ENCODE measurements at places on chromosomes 4 and X.

DNA sequence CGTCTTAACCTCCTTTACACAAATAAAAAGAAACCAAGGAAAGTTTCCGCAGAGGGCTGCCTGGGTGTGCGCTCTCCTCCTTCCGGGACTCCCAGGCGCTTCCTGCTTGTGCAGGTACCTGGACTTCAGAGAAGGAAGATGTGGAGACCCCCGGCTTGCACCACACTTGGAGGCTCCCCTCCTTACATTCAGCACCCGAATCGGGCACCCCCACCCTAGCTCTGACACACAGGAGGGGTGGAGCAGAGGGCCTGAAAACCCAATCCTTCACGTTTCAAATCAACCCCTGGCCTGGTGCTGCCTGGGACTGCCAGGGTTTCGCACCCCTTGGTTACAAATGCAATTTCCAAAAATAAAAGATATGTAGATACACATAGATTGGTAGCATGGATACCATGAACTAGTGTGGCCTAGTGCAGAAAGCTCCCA is 3.1 kb downstream of the NKX3-2 start:
- DNase-seq: no peak

- no peak for DNase-seq
These were observed 30.7 kb downstream of the PNMA6E start for GRCh38 chrX:153370293-153371055.

- peak; percentile 14 for DNase-seq
These were observed 22.7 kb downstream of the INTS6L start for GRCh38 chrX:135543172-135543571.

DNA sequence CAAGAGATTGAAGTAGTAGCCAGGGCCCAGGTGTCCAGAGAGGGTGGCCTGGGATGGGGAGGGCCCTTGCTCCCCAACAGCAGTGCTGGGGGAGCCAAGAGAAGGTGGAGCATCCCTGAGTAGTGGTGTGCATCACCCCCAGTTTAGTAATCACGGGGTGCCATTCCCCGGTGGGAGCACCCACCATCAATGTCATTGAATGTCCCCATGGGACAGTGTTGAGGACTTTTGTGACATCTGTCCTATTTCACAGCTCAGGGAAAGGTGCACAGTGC is 4.4 kb upstream of the CPZ start:
- DNase-seq: no peak

GRCh38 chr4:139559687-139560086 is 3.7 kb upstream of the SETD7 start:
- DNase-seq: peak; percentile 82

GRCh38 chrX:71638409-71638808 is 20.1 kb upstream of the CXCR3 start:
- DNase-seq: no peak

DNA sequence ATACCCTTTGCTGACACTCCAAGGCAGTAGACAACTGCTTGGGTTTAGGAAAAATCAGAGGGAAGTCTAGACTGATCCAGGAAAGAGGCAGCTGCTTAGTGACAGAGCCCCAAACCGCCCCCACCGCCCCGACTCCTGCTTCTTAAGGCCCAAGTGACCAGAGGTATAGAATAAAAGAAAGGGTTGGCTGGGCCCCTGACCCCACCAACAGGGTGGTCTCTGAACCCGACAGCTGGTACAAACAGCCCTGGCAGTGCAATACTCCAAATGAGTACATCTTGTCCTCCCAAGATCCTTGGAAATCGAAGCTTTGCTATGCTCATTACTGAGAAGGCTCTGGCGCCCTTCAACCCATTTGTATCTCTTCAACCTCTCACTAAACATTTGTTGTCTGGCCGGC is 78.1 kb upstream of the PLAC1 start:
- no peak for DNase-seq

DNA sequence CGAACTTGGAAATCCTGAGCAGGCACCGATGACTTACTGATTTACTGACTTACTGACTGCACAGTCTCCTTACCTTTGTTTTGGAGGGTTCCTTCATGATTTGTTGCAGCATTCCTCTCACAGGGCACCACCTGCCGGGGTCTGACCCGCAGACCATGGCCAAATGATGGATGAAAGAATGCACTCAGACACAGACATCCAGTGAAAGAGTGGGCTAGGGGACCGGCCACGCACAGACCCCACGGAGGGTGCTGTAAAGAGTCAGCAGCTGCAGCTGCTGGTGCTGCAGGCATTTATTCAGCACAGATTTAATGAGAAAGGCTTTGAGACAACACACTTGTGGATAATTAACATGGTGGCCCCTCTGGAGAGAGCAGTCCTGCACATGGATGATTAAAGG is 3.4 kb downstream of the MAGEB5 start:
- peak; percentile 81 for DNase-seq

DNA sequence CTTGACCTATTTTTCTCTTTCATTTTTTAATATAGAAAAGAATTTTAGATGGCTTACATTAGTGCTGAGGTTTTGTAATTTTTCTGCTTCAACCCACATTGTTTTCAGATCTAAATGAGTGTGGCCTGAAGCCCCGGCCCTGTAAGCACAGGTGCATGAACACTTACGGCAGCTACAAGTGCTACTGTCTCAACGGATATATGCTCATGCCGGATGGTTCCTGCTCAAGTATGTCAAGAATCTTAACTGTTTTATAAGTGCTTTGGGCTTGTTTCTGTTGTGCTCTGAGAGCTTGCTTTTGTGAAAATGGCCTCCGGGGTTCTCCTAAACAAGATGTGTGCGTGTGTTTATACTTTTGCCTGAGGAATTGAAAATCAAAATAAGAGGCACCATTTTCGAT is 41.6 kb downstream of the NPNT start:
- no peak for DNase-seq

DNA sequence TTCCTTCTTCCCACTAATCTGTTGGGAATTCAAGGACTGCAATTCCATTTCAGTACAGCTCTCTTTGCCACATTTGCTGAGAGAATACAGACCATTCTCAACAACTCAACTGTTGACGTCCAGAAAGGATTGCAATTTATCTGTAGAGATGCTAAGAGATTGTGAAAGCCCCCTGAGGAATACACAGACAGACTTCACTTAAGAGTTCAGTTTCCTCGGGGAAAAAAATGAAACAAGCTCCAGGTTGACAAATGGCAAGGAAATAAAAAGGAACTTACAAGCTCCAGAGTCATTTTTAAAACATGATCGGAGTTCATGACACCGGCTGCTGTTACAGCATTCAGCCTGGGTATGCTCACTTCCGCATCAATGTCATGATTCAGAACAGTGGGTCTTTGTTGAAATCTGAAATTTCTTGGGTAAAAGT is 13.8 kb downstream of the TLR10 start:
- no peak for DNase-seq

- DNase-seq: no peak
These were observed 58.2 kb upstream of the C4orf50 start for GRCh38 chr4:6076391-6076790.

GRCh38 chrX:133677123-133678063 is 262.1 kb upstream of the GPC4 start:
- no peak for DNase-seq

- peak; percentile 78 for DNase-seq
These were observed 112.4 kb downstream of the RNF150 start for GRCh38 chr4:141020801-141021261.

GRCh38 chrX:154123241-154124219 is 20.5 kb upstream of the OPN1LW start:
- no peak for DNase-seq

GRCh38 chr4:82248903-82249632 is 124.7 kb downstream of the HNRNPD start:
- DNase-seq: no peak

DNA sequence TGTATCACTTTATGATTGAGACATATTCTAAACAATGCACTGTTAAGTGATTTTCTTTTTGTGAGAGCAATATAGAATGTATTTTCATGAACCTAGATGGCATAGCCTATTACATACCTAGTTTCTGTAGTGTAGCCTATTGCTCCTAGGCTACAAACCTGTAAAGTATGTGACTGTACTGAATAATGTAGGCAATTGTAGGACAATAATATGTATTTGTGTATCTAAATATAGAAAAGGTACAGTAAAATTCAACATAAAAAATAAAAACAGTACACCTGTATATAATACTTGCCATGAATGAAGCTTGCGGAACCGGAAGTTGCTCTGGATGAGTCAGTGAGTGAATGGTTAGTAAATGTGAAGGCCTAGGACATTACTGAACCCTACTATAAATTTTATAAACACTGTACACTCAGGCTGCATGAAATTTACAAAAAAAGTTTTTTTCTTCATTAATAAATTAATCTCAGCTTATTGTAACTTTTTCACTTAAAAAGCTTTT is 106.7 kb downstream of the VSIG4 start:
- DNase-seq: no peak

- peak; percentile 82 for DNase-seq
These were observed at the start of gene HSPA4L for GRCh38 chr4:127782275-127783025. TSS of gene HSPA4L (plus strand) at chr4:127782322. CDS start at chr4:127782551, 229 bp downstream.

DNA sequence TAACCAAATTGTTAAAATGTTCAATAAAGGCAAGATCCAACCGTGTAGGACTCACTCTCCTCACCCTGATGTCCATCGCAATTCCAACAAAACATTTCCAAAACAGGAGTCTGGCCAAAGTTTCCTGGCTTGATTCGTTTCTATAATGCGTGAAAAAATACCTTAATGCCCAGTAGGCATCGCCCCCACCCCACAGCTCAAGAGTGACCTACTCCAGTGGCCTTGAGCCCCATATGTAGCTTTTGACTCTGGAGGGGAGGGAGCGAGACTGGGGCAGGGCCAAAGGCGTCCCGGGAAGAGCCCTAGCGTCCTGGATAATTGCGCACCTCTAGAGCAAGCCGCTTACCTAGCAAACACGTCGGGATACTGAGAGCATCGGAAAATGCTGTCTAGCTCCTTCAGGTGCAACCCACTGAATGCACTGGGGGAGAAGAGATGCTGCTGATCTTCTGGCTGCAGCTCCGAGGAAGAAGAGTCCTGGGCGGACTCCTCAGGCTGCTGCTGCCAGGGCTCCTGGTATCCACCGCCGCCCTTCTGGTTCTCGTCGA is 55.6 kb upstream of the NKAP start:
- DNase-seq: no peak

DNA sequence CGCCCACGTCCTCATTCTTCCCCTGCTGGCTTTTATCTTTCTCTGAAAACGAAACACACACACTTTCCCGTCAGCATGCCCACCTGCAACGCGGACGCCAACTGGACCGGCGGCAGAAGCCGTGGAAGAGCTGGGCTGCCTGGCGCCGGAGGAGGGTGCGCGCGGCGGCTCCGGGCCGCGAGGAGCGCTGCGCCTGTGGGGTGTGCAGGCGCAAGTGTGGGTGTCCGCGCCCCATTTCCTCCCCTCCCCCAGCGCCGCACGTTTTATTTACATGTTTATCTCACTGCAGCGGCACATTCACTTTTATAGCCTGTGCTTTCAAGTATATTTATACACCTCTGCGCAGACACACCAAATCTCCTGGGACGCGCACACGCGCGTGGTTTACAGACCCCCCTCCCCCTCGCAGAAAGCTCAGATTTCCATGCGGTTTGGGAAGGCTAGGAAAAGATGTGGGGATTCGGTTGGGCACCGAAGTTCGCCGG is 1.5 kb downstream of the PITX2 start:
- DNase-seq: no peak

- no peak for DNase-seq
These were observed 928.1 kb downstream of the FAT4 start for GRCh38 chr4:126242679-126243390.

GRCh38 chrX:141278306-141278705 is 36.0 kb upstream of the SPANXC start:
- peak; percentile 7 for DNase-seq

- DNase-seq: no peak
These were observed 201.0 kb downstream of the CAMK2D start for GRCh38 chr4:113560579-113560978.

- DNase-seq: peak; percentile 44
These were observed 33.0 kb downstream of the HDX start for GRCh38 chrX:84469226-84469625.

GRCh38 chr4:63921561-63921960 is 487.7 kb downstream of the TECRL start:
- DNase-seq: no peak

DNA sequence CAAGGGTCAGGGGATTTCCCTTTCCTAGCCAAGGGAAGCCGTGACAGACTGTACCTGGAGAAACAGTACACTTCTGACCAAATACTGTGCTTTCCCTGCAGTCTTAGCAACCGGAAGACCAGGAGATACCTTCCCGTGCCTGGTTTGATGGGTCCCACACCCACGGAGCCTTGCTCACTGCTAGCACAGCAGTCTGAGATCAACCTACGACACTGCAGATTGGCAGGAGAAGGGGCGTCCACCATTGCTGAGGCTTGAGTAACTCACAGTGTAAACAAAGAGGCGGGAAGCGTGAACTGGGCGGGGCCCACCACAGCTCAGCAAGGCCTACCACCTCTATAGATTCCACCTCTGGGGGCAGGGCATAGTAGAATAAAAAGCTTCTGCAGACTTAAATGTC is 48.7 kb upstream of the SRD5A3 start:
- no peak for DNase-seq
